Islet precursor cell (in vitro differentiated cells): ENCODE measurements at places on chromosomes 16 and 17.

DNA sequence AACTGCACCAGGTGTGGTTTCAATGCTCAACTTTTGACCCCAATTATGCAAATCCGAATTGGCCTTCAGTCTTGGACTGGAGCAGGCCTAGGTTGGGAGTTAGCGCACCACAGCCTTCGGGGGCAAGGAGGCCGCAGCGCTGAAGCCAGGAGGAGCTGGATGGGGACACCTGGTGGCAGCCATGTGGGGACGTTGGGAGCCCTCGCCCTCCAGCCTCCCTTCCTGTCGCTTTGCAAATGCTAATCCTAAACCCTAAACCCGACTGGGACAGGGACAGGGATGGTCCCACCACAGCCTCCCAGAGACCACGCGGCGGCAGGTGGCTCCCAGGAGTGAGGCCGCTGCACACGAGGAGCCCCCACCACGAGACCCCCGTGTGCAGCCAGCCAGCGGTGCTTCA is 58.7 kb downstream of the KLHDC4 start:
- DNase-seq: no peak

DNA sequence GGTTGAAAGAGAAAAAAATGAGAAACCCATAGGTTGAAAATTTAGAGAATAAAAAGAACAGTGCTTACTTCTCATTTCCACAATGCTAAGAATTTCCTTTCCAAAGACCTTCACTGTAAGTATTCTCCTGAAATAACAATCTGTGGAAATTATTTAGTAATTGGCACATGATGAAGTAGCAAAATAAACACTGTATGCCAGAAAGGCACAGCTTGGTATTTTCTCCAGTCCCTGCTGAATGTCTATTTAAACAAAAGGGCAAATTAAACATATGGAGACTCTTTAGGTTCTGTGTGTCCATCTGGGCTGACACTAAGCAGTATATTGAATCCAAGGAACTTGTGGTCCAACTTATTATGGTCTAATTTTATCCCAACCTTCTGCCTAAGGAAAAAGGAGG is 46.1 kb downstream of the CHCT1 start:
- no peak for DNase-seq

DNA sequence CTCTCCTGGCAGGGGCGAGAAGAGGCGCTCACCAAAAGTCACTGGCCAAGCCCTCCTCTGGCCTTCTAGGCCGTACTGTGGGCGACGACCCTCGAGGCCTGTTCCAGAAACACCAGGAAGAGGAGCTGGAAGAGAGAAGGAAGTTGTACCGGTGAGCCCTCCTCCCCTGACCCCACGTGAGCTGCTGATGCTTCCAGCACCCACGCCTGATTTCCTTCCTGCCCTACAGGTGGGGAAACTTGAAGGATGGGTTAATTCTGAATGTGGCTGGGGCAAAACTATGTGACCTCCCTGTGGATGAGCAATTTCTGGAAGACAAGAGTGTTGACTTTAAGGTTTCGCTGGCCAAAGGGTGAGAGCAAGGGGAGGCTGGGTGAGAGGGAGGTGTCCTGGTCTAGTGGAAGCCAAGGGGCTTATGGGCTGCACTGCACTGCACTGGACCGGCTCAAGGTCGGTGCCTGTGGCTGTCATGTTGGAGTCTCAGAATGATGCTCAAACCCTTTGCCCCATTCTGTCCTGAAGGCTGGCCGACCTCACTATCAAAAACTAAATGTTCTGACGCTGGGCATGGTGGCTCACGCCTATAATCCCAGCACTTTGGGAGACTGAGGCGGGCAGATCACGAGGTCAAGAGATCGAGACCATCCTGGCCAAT is 6.2 kb downstream of the C17orf100 start:
- DNase-seq: no peak

- no peak for DNase-seq
Observed at GRCh38 chr16:19701091-19701490, 16.9 kb downstream of the KNOP1 start.

DNA sequence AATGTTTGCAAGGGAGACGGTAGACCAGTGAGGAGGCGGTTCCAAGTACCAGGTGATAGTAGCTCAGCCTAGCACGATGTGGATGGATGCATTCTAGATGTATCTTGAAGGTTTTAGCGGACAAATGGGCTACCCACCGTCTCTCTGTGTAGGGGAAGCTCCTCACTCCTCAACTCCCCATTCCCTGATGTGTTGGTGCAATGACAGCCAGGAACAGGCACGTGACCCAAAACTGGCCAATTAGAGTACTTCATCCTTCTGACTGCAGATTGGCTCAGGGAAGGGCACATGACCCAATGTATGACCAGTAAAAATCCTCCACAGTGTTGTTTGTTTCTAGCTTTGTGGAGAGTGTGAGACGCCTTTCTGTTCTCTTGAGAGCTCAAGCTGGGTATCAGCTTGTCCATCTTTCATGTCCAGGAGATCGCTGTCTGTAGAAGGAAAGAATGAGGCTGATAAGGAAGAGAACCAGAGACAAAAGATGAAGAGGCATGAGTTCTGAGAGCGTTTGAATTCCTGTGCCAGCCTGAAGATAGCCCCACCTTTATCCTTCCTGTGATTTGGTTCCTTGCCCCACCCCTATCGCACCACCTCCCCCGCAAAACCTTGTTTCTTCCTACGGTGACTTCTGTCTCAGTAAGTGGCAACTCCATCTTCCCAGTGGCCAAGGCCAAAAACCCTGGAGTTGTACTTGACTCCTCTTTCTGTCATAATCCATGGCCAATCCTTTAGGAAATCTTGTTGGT is 2.3 kb upstream of the BORCS6 start:
- DNase-seq: peak; percentile 96

DNA sequence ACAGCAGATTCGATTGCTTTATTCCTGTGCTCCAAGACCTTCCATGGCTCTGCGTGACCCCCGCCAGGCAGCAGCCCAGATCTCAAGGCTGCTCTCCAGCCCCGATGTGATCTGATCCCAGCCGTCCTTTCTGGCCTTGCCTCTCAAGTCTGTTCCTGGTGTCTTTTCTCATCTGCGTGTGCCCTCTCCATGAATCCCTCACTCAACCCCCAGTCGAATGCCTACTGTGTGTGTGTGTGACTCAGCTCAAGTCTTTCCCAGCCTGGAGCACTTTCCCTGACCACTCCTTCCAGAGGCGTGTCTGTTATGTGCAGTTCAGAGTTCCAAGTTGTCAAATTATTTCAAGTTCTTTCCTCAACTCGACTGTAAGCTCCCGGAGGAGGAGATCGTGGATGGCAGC is 64.0 kb downstream of the MRM1 start:
- peak; percentile 90 for DNase-seq

- no peak for DNase-seq
Observed at GRCh38 chr17:67666028-67666427, 51.7 kb upstream of the NOL11 start.

GRCh38 chr17:15384142-15384787 is 42.9 kb upstream of the TEKT3 start:
- no peak for DNase-seq

DNA sequence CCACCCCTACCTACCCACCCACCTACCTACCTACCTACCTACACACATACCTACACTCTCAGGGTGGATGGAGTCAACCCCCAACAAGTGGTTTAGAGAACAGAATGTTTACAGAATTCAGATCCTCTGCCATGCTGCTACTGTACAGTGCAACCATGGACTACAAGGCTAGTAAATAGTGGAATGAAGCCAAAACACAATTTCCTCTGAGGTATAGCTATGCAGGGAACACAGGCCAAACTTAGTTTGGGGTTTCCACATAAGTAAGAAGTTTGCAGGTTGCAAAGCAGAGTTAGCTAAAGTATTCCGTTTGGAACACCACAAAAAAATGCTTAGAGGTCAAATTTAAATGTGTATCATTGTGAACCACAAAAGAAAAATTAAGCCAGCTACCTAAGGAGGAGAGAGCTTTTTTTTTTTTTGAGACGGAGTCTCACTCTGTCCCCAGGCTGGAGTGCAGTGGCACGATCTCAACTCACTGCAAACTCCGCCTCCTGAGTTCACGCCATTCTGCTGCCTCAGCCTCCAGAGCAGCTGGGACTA is 2.7 kb upstream of the AP1G1 start:
- no peak for DNase-seq

DNA sequence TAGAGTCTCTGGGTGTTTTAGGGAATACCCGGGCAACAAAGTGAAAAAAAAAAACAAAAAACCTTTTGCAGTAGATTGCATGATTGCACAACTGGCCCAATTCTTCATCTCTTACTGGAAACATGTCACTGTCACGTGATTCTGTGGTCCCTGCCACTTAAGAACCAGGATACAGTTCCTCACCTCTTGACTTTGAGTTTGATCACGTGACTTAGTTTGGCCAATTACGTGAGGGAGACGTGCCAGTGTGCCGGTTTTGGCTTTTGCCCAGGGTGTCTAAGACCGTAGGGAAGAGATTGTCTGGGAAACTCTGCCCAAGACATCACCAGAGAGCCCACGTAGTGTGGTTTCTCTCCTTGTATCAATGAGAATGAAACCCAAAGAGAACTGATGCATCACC is 88.7 kb downstream of the GRIN2A start:
- no peak for DNase-seq

DNA sequence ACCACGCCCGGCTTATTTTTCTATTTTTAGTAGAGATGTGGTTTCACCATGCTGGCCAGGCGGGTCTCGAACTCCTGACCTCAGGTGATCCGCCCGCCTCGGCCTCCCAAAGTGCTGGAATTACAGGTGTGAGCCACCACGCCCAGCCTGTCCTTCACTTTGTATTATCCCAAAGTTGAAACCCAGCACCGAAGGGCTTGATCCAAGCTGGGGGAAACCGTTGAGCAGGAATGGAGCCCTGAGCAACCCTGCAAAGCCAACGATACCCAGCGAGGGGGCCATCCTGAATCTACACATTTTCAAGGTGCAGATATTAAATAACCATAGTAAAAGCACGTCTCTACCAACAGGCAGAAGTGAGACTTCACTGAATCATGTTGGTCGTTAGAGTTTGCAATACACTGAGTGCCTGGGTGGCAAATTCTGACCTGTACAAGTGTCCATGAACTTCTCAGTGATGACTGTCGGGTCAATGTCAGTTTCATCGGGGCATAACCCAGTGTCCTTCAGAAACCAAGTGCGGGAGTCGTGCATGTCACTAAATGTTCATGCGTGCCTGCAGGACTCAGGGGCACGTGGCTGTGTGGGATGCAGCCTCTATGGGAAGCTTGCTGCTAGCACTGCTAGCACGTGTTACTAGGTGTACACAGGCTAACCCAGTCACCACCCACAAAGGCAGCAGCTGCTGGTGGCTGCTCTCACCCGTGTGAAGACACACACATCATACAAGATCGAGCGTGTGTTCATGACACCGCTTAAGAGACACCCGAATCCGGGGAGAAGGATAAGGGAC is 10.5 kb upstream of the RBFOX3 start:
- peak; percentile 46 for DNase-seq

DNA sequence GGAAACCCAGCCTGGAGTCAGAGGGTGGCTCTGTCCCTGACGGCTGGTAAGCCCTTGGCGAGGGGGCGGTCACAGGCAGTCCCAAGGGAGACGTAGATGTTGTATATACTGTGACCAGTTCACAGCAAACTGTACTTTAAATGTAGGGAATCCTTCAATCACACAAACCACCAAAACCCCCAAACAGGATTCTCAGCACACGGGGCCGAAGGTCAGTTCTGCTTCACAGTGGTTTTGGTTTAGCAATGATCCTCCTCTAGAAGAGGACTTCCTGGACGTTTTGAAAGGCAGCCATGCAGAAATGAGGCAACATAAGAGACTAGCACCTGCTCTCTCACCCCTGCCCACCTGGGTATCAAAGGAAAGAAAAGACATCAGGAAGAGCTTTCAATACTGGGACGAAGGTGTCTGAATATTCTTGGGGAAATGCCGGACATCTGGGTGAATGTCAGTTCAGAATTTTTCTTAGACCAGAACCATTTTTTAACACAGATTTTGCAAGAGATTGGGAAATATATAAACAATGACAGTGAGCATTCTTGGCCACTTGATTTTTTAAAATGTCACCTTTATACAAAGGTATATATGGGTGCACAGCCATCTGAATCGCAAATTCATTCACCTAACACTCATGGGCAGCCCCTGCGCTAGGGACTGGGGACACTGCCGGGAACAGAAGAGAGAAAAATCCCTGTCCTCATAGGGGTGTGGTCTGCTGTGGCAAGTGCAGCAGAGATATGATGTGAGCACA is 74.2 kb downstream of the CRISPLD2 start:
- no peak for DNase-seq

DNA sequence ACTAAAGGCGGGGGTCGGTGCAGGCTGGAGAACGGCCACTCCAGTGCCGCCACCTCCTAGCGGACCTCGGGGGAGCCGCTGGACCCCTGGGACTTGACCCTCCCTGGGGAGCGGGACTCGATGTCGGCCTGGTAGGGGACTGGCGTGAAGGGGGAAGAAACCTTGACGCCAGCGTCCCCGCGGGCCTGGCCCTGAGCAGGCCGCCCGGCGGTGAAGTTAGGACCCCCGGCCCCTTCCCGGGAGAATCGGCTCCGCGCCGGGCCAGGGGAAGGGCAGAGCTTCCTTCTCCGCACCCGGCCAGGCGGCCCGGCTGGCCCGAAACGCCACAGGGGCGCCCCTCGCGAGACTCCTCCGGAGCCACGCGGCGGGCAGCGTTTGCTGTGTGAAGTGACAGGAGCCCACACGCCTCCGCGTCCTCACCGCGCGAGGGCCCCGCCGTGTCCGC is 389 bp downstream of the DUS1L start:
- DNase-seq: no peak

DNA sequence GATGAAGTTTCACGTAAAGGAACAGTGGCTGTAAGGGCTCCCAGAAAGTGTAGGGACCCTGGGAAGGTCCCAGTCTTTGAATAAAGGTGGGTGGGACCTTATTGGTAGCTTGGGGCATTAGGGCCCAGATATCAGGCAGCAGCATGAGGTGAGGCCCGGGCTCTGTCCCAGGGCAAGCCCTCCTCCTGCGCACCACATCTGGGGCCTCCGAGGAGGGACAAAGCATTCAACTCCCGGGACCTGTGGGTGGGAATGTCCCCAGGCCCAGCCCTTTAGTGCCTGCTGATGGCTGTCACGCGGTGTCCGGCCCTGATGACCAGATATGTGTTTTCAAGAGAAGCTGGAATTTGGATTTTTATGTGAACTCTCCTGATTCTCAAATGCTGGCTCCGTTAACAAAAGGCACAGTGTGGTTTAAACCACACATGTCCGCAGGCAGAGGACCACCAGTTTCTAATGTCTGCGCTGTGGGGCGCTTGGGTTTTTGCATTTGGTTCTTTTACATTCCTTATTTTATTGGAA is 30.4 kb downstream of the RAI1 start:
- DNase-seq: peak; percentile 80

GRCh38 chr17:63929860-63930766 is 2.0 kb downstream of the CD79B start:
- DNase-seq: no peak

- no peak for DNase-seq
Observed at GRCh38 chr17:39018267-39019134, 51.3 kb upstream of the FBXO47 start.

- peak; percentile 44 for DNase-seq
Observed at GRCh38 chr17:45334701-45335677, 18.2 kb upstream of the MAP3K14 start.

GRCh38 chr16:79456036-79456435 is 144.5 kb downstream of the MAF start:
- DNase-seq: no peak
